8988T (cell line): ENCODE measurements at places on chromosomes 3 and 15.

- DNase-seq, result no peak
Observed at GRCh38 chr3:177133860-177134815, 63.1 kb downstream of the TBL1XR1 start.

- no peak for DNase-seq
Observed at GRCh38 chr3:71562938-71563337, 20.6 kb downstream of the FOXP1 start.

DNA sequence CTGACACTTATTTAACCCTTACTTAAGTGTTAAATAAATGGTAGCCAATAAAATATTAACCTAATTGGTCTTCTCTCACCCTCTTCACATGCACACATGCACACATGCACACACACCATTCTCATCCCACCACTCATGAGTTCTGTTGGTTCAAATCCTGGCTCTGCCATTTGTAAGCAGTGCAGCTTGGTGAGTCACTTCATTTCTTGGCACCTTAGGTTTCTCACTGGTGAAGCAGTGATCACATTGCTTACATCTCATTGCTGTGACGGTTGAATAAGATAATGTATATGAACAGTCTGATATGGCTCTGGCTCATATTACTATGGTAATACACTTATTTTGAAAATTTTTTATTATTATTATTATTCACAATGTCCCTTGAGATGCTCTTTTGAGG is 33.8 kb downstream of the RIOX2 start:
- DNase-seq, result no peak

DNA sequence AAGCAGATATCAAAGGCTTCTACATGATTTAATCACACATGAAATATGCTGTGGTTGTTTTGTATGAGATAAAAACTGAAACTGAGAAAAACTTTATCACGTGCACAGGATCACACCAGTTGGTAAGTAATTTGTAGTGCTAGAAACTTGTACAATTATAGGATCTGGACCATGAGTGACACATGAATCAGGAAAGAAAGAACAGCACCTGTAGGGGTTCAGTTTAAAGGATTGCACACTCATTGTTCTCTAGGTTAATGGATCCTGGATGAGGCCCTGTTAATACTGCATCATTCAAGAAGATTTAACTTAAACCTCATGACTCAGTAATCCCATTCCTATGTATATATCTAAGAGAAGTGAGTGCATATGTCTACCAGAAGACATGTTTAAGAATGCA is 87.9 kb downstream of the STT3B start:
- DNase-seq, result no peak

DNA sequence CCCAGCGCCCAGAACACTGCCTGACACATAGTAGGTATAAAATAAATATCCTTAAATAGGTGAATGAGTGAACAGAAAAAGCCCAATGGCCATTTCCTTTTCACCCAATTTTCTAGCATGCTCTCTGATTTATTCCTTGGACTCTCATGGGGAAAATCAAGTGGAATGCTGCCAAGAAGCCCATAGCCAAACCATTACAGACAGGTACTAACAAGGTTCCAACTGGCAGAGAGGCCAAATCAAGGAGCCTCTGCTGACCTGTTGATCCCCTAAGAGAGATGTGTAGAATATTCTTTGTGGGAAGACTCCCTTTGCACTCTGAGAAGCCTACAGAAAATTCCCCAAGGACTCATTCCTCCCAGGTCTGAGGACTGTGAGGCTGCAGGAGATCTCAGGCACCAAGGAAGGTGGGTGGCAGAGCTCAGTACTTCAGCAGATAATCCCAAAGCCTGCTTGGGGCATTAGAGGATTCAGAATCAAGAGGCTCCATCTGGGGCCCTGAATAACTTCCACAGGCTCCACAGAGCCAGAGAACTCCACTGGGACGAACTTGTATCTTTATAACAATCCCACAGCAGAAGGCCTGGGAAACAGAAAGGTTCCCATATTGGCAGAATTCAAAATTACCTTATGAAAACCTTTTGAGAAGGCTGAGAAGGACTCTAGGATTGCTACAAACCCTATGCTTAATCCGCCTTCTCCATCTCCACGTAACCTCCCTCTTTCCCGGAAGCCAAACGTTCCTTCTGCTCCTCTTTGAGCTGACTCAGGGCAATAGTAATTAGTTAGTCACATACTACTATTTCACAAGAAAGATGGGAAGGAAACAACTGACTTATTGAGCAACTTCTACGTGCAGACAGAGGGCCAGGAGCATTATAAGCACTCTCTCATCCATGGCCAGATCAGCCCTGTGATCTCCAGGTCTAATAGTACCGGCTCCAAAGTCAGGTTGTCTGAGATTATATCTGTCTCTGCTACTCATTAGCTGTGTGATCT is 34.5 kb downstream of the PRICKLE2 start:
- no peak for DNase-seq

- DNase-seq, result no peak
Observed at GRCh38 chr3:42805141-42805821, 991 bp upstream of the HIGD1A start.

DNA sequence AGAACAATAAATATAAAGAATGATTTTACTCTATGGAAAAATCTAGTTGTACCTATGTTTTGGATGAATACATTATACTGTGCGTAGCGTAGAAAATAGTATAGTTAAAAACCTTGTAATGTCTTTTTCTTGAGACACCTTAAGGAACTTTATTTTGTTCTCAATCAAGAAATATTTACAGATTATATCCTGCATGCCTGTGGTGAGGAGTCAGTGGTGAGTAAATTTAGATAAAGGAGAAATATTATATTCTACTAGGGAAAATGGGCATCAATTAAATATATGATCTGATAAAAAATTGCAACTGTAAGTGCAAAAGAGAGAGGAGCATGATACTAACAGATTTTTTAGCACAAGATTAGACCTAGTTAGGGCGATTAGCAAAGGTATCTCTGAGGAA is 157.7 kb downstream of the RBMS3 start:
- no peak for DNase-seq

GRCh38 chr15:68272721-68273271 is 4.7 kb upstream of the FEM1B start:
- DNase-seq, result no peak

GRCh38 chr15:59550956-59551355 is 60.6 kb upstream of the GCNT3 start:
- no peak for DNase-seq

GRCh38 chr15:100043692-100044091 is 298.1 kb downstream of the ADAMTS17 start:
- DNase-seq, result no peak

GRCh38 chr3:108664266-108664665 is 74.7 kb downstream of the DZIP3 start:
- DNase-seq, result no peak

DNA sequence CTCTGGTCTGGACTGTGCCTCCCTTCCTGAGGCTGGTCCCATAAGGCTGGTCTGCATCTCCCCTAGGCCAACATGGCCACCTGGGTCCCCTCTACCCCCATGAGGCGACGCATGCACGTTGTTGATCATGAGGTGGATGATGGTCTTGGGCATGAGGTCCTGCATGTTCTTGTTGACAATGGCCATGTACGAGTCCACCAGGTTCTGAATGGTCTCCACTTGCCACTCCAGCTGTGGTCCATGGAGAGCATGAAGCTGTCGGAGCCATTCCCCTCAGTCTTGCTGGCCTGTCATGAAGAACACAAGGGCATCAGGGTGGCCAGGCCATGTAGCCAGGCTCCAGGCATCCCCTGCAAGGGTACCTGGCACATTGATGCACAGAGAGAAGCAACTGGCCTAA is 27.1 kb upstream of the CSPG4 start:
- DNase-seq, result no peak

DNA sequence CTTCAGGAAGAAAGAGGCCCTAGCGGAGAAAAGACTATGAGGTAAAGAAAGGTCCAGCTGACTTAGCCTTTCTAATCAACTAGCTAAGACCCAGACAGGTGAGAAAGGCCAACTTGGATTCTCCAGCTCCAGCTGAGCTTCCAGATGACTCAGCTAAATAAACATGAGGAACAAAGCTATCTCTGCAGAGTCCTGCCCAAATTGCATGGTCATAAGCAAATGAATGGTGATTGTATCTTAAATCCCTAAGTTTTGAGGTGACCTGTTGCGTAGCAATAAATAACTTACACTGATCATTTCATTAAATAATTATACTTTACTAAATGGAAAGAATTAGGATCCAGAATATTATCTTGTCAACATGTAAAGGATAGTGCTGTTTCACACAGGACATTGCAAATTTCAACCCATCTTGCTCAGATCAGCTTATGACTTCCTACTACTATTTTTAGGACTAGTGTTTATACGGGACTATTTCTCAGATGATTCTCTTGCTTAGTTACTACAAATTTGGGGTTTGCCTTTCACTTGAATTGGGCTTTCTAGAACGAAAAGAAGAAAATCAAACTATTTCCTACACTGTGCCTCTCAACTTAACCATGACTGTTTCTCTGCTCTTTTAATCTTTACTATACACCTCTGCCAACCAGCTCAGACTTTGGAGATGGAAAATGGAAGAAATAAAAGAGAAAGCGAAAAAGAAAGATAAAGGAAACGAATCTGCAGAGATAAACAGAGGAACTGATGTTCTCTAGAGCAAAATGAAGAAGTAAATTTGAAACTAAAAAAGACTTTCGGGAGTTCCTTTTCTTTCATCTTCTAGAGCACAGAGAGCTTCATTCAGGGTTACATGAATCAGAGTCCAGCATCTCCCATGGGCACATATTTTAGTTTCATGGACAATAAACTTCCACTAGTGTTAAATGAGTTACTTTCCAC is 6.6 kb upstream of the ADGRG7 start:
- no peak for DNase-seq

DNA sequence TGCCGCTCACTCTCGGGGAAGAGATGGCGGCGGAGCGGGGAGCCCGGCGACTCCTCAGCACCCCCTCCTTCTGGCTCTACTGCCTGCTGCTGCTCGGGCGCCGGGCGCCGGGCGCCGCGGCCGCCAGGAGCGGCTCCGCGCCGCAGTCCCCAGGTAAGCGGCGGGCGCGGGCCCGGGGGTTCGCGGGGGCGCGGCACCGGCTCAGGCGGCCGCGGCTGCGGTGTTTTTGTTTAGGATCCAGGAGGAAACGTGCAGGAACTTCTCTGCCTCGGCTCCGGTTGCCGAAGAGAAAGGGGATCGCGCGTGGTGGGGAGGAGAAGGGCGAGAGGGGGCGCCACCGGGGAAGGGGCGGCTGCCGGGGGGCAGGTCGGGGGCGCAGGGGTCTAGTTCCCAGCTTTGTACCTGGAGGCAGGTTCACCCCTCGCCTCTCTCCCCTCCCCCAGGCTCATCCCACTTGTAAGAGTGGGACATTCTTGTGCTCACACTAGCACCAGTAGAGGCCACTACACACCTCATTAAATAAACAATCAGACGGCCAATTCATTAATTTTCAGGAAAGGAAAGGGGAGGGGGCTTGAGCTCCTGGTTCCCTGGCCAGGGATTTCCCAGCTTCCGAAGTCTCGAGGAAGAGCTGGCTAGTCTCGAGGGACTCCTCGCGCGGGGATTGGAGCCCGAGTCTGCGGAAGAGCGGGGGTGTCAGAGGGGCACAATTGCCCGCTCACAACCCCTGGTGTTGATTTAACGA is 562 bp downstream of the NEO1 start:
- DNase-seq, result peak; percentile 13

DNA sequence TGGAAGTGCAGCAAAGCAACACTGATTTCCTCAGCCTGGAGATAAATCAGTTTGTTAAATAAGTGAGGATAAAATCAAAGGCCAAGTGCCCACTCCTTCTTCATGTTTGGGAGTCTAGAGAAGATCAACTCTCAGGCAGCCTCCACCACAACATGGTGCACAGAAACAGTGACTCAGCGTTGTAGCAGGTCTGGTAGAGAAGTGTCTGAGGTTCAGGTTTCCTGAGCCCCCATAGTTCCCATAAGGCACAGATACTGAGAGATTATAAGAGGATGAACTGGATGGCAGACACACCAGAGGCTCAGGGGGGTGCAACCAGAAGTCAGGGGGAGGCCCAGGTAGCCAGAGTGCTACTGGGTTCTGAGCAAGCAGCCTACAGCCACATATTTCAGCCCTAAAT is 166.7 kb downstream of the FRMD5 start:
- no peak for DNase-seq

- peak; percentile 93 for DNase-seq
Observed at GRCh38 chr3:138941259-138941885, 5.6 kb downstream of the FOXL2 start.

DNA sequence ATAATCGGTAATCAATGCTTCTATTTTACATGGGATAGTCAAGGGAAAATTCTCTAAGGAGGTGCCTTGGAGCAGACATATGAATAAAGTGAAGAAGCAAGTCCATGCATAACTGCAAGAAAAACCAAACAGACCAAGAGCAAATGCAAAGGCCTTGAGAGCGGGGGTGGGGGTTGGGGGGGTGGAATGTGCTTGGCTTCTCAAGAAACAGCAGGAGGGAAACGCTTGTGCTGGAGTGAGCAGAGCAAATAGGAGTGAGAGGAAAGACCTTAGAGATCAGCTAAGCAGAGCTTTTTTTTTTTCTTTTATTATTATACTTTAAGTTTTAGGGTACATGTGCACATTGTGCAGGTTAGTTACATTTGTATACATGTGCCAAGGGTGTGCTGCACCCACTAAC is 260.8 kb downstream of the ARPP21 start:
- DNase-seq, result no peak

DNA sequence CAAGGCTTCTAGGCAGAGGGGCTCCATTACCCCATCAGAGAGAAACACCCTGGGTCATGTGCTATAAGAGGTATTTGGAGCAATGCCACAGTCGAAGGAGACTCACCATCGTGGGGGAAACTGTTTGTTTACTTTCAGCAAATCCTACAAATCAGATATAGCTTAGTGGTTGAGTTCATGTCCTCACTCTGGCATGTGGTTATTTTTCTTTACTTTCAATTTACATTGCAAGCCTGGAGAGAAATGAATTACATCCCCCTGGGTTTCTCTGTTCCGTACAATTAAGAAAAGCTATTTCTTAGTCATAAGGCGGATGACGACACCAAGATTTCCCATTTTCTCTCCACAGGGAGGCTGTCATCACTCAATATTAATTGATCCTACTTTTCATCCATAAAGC is 36.9 kb downstream of the RFTN1 start:
- no peak for DNase-seq

GRCh38 chr3:6799264-6799915 is 61.5 kb upstream of the GRM7 start:
- no peak for DNase-seq

GRCh38 chr3:138323971-138324370 is 5.7 kb downstream of the NME9 start:
- DNase-seq, result no peak
